ENCODE measurements at places on chromosomes 1 and 21.
A peak's percentile ranks its signal among the peaks of the same experiment; 100 is the strongest.

- no peak for DNase-seq
Measured at GRCh38 chr1:10170239-10170574, 40.2 kb upstream of the KIF1B start.

DNA sequence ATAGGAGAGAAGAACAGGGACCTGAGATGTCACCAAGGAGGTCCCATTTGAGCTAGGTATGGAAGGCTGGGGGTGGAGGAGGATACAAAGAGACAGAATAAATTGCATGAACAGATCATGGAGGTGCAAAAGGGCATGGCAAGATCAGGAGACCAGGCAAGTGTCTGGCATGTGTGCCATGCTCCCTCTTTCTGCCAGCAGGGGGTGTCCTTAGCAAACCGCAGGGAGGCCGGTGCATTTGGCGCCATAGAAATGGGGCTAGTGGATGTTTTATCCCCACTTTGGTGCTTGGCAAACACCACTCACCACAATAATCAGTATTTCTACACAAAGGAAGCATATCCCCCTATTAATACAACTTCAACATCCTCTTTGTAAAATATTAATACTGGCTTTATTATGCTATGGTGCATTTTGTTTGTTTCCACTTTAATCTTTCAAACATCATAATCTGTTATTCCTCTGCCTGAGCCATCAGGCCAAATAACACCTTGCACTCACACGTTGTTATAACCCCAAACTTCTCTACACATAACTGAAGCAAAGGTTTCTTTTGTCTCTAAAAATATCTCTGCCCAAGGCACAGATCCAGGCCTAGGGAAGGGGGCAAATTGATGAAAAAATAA lies 25.9 kb downstream of the S100A6 start:
- peak; percentile 51 for DNase-seq

DNA sequence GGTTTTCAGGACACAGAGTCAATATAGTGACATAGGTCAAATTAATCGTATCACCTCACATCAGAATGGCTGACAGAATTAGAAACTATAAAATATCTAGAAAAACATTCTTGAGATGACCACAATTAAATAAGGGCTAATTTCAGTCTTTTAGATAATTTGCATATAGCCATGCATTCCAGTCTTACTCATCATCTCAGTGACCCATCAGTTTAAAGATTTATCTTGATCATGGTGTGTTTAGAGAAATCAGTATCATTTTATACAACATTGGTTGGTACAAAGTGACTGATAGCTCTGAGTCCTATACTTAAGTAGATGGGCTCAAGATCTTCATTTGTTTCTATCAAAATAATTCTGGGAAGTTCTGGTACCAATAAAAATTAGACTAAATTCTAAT lies 262.3 kb upstream of the SNX7 start:
- no peak for DNase-seq

DNA sequence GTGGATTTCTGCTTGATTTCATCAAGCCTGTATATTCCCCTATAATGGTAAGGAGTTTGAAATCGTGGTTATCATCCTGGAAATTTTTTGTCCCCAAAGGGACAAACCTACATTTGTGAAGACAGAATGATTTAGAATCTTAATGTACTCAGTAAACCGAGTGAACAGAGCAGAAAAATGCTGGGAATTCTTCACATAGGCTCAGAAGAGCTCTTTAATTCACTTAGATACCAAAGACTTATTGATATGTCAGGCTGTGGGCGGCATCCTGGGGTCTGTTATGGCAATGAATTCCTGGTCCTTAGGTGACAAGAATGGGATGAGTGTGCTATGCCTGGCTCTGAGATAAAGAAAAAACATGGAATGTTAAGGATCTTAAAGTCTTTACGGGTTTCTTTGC lies 74.9 kb downstream of the ROR1 start:
- DNase-seq: no peak

- no peak for DNase-seq
Measured at GRCh38 chr1:203649551-203649998, 22.9 kb downstream of the ATP2B4 start.

- no peak for DNase-seq
Measured at GRCh38 chr1:10122926-10123325, 87.4 kb upstream of the KIF1B start.

DNA sequence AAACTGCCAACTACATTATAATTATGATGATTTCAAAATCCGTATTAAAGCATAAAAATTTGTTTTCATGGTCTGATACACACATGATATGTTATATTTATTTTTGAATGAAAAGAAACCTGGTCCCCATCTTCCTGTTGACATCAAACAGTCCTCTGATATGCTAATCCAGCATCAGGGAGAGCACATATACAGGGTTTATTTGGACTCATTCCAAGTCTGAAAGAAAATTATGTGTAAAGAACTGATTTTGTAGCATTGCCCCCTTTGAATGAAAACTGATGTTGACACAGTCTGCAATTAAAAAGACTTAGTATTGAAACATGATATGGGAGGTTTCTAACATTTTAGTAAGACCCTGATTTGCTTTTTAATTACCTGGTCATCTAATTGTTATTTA lies 119.4 kb downstream of the NEK7 start:
- no peak for DNase-seq

- no peak for DNase-seq
Measured at GRCh38 chr1:115373305-115373704, 35.3 kb upstream of the NGF start.

- DNase-seq: no peak
Measured at GRCh38 chr1:43511394-43511793, 19.3 kb upstream of the PTPRF start.

DNA sequence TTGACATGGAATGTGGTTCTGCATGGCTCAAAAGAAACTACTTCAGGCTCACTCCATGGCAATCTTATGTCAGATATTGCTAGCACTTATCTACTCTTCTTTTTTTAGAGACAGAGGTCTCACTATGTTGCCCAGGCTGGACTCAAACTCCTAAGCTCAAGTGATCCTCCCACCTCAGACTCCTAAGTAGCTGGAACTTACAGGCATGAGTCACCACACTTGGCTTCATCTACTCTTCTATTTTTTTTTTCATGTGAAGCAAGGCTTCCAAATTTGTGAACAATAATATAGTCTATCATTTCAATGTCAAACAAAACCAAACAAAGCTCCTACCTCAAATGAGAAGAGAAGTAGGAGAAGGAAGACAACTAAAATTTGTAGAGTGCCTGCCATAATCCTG lies 7.5 kb upstream of the PSEN2 start:
- no peak for DNase-seq

GRCh38 chr21:46605767-46606426 lies 1.0 kb upstream of the S100B start:
- peak; percentile 53 for DNase-seq

- DNase-seq: no peak
Measured at GRCh38 chr1:157813269-157813668, 6.7 kb downstream of the FCRL1 start.

DNA sequence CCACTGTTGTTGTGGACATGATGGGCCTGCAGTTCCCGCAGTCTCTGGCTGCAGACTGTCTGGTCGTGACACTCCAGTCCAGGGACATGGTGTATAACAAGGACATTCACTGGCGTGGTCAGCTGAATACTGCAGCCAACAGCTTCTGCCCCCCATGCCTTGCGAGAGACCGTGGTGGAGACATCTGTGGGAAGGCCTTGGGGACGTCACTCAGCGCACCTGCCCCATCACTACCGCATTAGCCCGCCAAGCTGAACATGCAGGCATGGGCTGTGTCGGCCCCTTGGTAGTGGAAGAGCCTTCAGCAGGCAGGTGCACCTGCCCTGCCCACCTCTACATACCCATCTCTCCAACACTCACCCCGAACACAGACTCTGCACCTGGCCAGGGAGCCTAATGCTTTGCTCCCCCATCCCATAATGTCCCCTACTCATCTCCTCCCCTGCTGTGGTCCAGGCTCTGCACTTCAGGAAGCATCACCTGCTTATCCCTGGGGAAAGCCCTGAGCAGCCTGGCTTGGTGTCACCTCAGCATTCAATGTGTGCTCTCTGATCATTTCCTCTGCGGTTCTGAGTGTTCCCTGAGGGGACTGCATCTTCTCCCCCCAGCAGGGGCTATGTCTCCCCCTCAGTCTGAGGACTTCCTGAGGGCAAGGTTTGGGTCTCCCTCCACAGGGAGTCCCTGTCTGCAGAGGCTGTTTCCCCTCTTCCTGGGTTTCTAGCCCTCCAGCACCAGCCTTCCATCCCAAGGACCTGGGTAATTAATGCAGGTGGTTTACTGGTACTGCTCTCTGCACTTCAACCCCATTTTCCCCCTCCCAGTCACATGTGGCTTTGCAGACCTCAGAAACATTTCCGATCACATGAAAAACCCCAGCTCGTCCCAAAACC lies 3.2 kb downstream of the PGLYRP4 start:
- no peak for DNase-seq

- DNase-seq: no peak
Measured at GRCh38 chr1:9194024-9194423, 40.5 kb upstream of the H6PD start.

- no peak for DNase-seq
Measured at GRCh38 chr1:47805921-47806361, 191.2 kb downstream of the TRABD2B start.

GRCh38 chr1:240533154-240533780 lies 78.7 kb downstream of the GREM2 start:
- no peak for DNase-seq

DNA sequence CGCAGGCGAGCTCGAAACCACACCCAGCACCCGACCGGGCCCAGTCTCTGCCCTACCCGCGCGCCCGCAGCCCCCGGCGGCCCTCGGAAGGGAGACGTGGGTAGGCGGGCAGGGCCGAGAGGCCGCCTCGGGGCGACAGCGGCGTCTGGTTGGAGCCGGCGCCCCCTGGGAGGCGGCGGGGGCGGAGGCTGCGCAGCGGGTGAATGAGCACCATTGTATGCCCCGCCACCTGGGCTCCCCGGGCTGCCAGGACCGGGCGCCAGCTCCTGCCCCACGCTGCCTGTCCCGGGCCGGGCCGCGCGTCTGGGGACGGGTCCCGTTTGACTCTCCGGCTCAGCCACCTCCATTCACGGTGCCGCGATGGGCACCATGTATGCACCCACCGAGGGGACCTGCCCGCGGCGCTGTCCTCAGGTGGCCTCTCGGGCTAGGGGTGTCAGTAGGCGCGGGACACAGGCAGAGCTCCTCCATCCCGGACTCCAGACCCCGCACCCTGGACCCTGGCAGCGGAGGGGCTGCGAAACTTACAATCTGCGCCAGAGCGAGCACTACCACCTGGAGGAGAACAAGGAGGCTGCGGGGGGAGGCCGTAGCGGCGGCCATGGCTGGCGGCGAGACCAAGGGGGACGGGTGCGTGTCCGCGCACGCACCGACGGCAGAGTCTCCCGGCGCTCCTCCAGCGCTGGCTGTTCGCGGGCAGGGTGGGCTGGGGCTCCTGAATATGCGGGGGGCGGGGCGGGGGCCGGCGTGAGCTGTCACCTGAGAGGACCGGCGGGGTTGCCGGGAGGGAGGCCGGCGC lies at the start of gene COL9A2:
TSS of gene COL9A2 (minus strand) at position 692 of the 799 bp plus-strand sequence. CDS start at position 603, 89 bp downstream.
- peak; percentile 55 for DNase-seq

GRCh38 chr21:17495680-17496079 lies 17.2 kb upstream of the CXADR start:
- DNase-seq: no peak

- no peak for DNase-seq
Measured at GRCh38 chr1:64472805-64473204, 2.9 kb downstream of the CACHD1 start.

- no peak for DNase-seq
Measured at GRCh38 chr1:6970221-6970620, 185.0 kb downstream of the CAMTA1 start.

DNA sequence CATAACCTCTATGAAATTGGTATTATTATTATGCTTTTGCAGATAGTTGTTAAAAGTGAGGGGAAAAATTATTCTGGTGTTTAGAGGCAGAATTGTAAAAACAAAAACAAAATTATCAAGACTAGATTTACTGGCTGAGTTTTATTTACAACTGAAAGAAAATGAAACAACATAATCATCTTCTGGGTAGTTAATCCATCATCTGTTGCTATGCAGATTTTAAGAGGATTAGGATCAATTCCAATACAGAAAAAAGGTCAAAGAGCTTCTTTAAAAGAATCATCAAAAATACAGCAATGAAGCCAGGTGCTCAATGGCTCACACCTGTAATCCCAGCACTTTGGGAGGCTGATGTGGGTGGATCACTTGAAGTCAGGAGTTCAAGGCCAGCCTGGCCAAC lies 8.3 kb downstream of the GOLT1A start:
- no peak for DNase-seq

DNA sequence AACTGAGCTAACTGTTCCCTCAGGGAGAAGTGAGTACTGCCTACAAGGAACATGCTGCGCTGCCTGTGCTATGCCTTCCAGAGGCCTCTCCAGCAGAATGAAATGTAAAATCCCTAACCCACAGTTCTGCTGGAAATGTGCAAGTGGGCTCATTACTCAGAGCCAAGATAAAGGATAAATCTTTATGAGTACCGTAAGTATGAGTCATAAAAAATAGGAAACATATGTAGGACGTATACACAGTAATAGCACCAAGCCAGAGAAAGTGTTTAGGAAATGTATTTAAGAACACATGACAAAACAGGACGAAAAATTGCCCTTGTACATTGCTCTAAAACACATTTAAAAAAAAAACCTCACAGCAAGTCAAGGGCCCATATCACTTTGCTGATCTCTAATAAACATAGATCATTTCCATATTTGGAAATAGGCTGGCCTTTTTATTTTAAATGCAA lies 104.6 kb downstream of the TGFBR3 start:
- no peak for DNase-seq

DNA sequence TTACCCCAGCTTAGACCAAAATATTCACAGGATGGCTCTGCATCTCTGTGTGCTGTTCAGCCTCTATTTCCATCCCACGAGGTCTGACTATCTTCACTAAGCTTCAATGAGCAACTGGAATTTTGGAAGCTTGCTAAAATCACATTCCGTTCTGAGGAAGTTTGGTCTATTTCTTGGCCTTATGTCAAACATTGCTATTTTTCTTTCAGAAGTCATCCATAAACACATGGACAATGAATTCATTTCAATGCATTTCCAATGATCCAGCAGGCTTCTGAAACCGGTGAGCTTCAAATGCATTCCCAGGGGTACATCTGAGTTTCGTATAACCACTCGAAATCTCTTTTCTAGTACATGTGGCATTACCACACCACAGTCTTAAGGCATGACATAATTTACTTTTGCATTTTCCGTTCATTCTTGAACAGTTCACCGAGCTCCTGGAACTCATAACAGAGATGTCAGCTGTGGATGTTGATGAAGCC lies 294.1 kb upstream of the KAZN start:
- no peak for DNase-seq

DNA sequence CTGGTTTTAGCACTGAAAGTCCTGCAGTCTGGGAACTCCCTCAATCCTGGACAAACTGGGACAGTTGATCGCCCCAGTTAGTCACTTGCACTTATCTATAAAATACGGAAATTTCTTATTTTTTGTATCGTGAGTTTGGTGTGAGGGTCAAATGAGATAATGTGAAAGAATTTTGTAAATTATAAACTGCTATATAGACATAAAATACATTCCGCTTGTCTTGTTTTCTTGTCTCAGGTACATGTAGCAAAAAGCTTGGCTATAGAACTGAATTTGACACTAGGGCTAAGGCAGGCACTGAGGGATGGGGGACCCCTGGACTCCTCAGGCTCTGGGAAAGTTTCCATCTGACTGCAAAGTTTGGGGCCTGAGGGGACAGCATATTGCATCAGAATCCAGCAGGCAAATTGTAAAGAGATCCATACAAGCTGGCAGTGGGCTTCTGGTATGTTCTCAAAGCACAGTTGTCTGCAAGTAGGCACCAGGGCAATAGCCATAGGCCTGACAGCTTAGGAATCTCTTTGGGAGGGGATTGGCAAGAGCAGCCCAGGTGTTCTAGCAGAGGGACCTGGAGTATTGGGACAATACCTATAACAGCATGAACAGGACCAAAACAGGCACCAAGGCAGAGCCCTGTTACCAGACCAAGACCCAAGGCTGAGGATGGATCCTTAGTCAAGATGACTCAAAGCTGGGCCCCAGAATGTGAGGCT lies 44.3 kb downstream of the S1PR1 start:
- no peak for DNase-seq
